ENCODE measurements at places on chromosomes 4 and X.

DNA sequence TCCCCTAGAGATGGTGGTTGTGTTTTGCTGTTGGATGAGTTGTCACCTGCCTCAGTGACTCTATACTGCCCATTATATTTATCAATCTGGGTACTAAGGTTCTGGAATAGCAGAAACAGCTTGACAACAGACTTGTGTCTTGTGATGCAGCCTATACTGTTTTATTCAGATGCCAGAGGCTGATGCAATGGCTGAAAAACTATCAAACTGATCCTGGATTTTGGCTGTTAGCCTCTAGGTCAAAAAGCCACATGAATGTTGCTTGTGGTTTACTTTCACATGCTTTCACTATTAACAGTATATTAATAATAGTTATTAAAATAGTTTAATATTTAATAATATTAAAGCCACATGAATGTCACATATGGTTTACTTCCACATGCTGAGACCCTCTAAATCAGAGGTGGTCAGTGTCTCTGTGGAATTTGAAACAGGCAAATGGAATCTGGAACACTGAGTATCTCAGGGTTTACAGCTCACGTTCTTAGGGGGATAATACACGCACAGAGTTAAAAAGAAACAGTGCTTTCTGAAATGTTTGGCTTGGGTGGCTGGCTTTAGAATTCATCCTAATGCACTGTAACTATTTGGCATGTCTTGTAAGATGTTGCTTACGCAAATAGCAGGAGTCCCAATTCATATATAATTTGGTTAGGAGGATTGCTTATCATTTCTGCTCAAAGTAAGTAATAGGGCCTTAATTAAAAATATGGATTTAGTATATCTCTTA is 82.5 kb upstream of the LCORL start:
- no peak for DNase-seq

- DNase-seq, result no peak
Measured at GRCh38 chrX:10142041-10142599, 14.7 kb upstream of the CLCN4 start.

DNA sequence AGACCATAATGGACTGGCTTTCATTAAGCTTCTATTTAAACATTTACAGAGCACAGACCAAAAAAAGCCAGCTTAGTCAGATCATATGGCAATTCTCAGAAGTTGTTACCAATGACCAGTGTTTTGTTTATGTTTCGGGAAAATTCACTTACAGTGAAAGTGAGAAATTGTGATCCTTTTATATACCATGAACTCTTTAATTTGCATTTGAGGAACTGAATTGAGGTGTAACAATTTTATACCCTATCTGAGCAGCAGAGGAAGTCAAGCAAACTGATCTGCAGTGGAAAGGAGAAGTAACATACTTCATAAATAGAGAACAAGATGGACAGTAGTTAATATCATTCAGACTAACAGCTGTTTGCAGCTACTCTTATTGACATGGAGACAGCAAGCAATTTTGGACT is 97.1 kb downstream of the TMA16 start:
- DNase-seq, result no peak

DNA sequence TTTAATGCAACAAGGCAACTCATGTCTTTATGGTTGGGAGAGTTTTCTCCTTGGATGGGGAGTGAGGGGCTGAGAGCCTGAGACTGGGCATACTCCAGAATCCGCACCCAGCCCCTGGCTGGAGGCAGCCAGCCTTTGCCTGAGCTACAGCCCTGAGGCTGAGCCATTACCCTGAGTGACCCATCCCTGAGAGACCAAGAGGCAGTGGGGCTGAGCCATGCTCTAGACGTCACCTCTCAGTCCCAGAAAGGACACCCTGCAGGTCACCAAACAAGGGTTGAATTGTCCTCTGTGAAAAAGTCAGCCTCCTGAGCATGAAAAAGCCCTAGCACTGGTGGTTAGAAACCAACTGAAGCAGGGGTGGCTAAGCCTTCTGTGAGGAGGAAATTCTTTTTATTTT is 151.2 kb upstream of the GATB start:
- DNase-seq, result no peak

- DNase-seq, result peak; percentile 24
Measured at GRCh38 chr4:7073526-7074390, 5.9 kb upstream of the GRPEL1 start.

DNA sequence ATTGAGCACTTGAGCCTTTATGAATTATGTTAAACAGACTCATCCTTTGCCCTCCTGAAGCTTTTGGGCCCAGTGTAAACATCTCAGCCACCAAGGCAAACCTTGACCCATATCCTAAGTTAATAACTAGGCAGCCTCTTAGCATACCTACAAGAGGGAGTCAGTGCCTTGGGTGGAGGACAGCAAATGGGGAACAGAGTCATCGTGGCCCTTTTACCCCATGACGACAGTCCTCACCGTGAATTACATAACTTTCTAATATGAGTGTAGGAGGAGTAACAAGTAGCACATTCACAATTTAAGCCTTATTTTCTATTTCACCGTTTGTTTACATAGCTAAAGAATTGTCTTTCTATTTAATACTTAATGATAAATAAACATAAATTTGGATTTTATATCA is 16.8 kb downstream of the CLDN22 start:
- no peak for DNase-seq

DNA sequence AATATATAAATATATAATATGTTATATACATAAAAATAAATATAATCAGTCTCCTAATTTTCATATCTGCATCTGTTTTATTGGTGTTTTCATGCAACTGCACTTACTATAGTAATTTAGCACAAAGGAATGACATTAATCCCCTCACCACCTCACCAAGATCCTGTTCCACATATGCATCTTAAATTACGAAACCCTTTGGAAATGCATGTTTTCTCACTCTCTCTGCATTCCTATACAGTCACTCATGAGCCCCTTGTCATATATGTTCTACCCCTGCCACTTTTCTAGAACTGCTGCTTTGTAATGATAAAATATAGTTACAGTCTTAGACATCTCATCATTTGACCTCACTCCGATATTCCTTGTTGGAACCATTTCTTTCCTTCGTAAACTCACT is 728.7 kb upstream of the SLIT2 start:
- DNase-seq, result no peak

- no peak for DNase-seq
Measured at GRCh38 chr4:84479663-84480062, 19.4 kb downstream of the NKX6-1 start.

DNA sequence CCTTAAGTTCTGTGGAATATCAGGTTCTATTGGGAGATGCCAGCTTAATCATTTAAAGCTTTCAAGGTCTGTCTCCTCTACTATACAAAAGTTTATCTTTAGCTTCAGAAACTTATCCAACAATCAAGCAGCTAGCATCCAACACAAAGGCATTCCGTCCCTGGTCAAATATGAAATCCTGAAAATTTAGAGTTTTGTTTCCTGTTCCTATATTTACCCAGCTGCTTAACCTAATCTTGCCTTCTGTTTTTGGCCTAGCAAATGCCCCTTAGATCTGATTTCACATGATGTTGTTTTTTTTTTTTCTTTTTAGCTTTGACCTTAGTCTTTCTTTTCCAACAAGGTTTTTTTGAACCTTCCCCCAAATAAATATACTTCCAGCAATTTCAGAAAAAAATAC is 33.8 kb downstream of the FAM13A start:
- DNase-seq, result peak; percentile 47

DNA sequence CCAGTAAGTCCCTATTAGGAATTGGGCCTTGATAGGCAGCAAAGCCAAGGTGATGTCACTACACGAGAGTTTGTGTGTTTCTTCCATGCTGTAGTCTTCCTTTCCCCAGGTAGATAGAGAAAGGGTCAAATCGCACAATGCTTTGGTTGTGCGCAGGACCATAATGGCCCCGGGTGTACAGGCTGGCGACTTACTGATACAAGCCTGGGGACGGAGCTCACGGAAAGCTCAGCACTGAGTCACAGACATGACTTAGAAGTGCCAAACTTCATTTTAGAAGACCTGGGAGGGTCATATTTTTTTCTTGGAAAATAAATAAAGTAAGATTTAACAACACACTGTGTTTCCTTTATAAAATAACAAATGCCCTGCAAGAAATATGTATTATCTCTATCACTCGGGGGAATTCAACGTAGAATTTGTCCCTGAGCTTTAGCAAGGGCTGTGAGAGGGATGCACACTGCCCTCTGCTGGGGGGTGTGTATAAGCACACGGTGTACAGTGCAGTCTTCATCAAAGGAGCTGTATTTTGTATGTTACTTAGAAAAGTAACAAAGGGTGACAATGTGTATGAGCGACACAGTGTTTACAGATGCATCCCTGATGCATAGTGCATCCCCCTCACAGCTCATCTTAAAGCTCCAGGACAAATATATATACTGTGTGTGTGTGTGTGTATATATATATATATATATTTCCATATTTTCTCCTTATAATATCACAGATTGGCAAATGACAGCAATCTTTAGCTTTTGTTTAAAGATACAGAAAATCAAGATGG is 254.5 kb upstream of the VEGFC start:
- DNase-seq, result peak; percentile 26

DNA sequence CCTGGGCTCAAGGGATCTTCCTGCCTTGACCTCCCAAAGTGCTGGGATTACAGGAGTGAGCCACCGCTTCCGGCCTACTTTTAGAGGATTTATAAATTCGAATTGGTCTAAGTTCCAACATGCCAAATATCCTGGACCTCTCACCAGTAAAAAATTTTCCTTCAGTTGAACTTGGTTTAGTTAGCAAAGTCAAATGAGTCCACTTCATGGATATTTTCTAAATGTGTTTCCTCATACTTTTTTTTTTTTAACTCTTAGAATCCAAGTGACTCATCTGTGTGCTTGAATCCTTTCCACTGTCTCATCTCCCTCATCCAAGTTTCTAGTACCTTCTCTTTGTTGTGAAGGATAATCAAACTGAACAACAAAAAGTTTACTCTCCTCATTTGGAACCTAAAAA is 49.7 kb downstream of the RBM47 start:
- DNase-seq, result no peak

DNA sequence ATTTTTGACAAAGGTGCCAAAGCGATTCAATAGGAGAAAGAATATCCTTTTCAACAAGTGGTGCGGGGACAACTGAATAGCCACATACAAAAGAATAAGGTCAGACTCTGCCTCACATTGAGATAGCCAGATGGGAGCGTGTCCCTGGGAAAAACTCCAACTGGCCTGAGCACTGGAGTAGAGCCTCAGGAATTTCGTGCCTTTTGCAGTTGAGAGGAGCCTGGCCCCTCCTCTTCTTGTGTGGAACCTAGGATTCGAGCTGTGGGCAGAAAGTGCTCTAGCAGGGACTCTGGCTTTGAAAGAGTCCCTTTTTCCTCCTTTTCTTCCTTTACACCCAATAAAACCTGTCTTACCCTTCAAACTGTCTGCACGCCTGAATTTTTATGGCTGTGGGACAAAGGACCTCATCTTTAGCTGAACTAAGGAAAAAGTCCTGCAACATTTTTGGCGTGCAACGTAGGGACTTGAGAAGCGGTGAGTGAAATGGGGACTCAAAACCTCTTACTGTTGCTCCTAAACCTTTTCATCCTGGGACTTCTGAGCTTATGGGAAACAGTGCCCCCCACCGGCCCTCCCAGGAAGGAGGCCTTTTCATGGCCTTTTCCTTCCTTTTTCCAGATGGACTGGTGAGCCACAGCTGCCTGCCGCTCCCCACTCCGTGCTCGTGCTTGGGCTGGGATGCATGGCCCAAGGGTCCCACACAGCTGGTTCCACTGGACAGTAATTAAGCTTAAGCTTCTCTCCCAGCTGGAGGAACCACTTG is 68.6 kb downstream of the BMP15 start:
- DNase-seq, result no peak

DNA sequence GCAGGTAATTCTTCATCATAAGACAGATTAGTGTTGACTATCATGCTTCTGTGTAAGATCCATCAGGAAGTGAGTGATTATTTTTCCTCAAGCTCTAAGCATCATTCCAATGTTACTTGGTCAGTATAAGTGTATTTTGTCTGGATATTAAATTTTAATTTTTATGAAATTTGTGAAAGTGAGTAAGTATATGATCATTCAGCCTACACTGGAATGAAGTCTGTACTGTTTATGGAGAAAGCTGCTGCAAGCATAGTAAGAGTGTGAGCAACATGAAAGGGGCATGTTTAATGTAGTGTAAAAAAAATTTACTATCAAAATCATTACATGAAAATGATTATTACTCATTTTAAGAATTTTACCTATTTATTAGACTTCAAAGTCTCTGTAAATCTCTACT is 84.8 kb downstream of the IL15 start:
- no peak for DNase-seq

DNA sequence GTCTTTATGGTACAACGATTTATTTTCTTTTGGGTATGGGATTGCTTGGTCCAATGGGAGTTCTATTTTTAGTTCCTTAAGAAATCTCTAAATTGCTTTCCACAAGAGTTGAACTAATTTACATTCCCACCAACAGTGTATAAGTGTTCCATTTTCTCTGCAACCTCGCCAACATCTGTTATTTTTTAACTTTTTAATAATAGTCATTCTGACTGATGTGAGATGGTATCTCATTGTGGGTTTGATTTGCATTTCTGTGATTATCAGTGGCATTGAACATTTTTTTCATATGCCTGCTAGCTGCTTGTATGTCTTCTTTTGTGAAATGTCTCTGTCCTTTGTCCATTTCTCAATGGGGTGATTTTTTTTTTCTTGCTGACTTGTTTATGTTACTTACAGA is 42.8 kb downstream of the UCHL1 start:
- DNase-seq, result no peak

- peak; percentile 92 for DNase-seq
Measured at GRCh38 chr4:109815151-109816081, at the start of gene GAR1. GAR1 (plus strand) TSS chr4:109815762; CDS start chr4:109816165, 403 bp downstream.

DNA sequence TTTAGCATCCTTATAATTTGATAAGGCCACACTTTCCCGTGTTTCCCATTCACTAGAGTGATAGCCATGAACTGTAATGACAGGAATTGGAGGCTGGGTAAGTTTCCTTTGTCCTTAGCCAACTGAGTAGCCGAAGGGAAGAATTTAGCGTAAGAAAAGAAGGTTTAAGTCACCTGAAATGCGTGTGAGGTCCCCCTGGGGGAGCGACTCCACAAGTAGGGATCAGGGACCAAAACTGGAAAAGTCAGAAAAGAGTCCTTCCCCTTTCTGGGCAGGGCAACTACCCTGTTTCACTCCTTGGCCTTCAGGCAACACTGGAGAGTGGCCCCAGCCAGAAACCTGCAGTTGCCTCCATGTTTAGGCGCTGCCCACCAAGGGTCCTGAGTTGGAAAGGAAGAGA is 81.6 kb upstream of the MED14 start:
- DNase-seq, result no peak

DNA sequence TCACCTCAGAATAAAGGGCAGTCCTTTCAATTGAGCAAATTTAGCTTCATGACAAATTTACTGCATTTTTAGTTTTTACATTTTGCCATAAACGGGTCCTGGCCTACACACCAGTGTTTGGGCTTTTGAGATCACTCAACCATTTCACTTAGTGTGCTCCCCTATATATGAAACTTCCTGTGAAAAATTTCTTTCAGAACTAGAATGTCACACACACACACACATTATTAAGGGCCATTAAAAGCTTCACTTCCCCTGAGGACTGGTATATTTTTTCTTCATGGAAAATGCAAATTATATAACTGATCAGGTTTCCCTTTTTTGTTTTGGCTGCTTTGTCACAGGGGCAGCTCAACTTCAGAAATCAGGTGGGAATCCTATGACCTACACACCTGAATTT is 206.5 kb downstream of the ENOX2 start:
- no peak for DNase-seq

GRCh38 chr4:135411251-135411650 is 1209.7 kb upstream of the PABPC4L start:
- DNase-seq, result no peak

- DNase-seq, result no peak
Measured at GRCh38 chr4:15215109-15215508, 212.7 kb upstream of the C1QTNF7 start.

Measured in NCI-H1092 treated with DMSO at 0.1 percent for 48 hours (cell line).